Breast epithelium (tissue), 4 donors: ENCODE measurements at places on chromosomes 2 and 18.

- H3K4me1 ChIP-seq = no peaks in the 10 kb centered on the region
- H3K27me3 ChIP-seq = no peaks in the 10 kb centered on the region
- H3K4me3 ChIP-seq = no peak overlapping the region
- H3K36me3 ChIP-seq = no peaks in the 10 kb centered on the region
Observed at GRCh38 chr2:12005886-12006681, 259.7 kb downstream of the LPIN1 start.

DNA sequence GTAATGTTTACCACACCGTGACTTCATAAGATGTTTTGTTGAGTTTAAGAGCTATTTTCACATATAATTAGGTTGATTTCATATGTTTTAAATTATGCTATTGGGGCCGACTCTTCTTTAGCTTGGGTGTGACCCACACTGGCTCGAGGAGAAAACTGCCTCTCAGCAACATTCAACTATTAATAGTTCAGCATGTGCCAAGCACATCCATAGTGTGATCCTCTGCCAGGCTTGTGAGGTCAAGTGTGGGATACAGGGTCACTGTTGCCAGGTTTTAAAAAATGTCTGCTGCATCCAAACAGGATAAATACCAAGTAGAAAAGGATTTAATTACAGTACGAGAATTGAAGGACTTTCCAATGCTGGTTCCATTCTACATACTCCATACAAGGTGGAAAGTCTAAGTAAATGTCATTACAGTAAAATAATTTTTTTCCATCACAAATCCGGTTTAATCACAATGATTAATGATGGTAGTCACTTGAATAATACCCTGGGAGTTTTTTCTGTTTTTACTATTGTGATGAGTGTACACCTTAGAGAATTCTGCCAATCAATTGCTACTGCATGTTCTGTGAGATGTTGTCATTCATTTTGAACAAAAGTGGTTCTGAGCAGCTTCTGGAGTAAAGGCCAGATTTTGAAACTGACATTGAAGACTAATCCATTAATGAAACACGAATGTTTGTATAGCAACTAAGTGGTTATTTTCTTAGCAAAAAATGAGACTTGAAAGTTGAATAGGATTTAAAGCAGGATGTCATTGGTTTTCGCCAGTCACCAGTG, 84.5 kb downstream of the ABI2 start:
- DNase-seq = no peak
- H3K4me1 ChIP-seq = no peaks in the 10 kb centered on the region
- H3K27ac ChIP-seq = no peak overlapping the region
- H3K4me3 ChIP-seq = no peak overlapping the region

DNA sequence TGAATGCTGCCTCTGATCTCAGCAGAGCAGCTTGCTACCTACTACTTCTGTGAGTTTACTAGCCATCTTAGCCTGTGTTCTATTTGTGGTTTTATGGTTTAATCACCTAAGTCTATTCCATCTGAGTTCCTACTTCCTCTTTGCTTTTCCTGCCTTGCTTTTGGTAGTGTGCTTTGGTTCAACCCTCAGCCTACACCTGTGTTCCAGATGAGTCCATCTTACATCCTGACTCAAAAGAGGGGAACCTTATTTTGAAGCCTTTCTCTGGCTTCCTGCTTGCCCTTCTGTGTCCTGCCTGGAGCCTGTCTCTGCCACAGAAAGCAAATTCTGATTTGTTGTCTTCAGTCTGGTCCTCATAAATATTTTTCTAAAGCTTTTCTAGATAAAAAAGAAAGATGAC, 530.3 kb upstream of the MEX3C start:
- H3K4me1 ChIP-seq = no peaks in the 10 kb centered on the region
- no peak overlapping the region for H3K27ac ChIP-seq
- H3K27me3 ChIP-seq = no peaks in the 10 kb centered on the region
- H3K4me3 ChIP-seq = no peak overlapping the region
- H3K36me3 ChIP-seq = no peaks in the 10 kb centered on the region

DNA sequence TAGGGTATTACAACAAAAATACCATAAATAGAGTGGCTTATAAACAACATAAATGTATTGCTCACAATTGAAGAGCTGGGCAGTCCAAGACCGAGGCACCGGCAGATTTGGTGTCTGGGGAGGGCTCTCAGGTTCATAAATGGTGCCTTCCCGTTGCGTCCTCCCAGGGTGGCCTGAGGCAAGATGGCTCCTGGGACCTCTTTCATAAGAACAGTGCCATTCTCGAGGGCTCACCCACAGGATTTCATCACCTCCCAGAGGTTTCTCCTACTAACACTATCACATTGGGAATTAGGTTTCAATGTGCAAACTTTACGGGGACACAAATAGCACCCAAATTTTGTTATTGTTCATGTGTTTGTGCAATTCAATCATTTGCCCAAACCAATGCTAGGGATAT, 793.5 kb upstream of the HS6ST1 start:
- DNase-seq = no peak
- H3K27me3 ChIP-seq = no peaks in the 10 kb centered on the region
- no peak overlapping the region for H3K27ac ChIP-seq
- no peaks in the 10 kb centered on the region for H3K4me1 ChIP-seq
- H3K36me3 ChIP-seq = no peaks in the 10 kb centered on the region
- no peak overlapping the region for H3K4me3 ChIP-seq

- no peaks in the 10 kb centered on the region for H3K4me1 ChIP-seq
- no peak overlapping the region for H3K27ac ChIP-seq
- no peaks in the 10 kb centered on the region for H3K36me3 ChIP-seq
- H3K4me3 ChIP-seq = peak overlapping the region; percentile 68
Observed at GRCh38 chr2:45007961-45008295, 1.3 kb downstream of the SIX2 start.
